ENCODE measurements at places on chromosomes 16 and 17. TPM values are rescaled to one million over a fixed set of nuclear protein-coding genes. Genes with fewer than 3 reads are reported as not detected.

- peaks cover 23% of the 10 kb centered on the region for H3K4me1 ChIP-seq
- H3K36me3 ChIP-seq, result no peaks in the 10 kb centered on the region
- no peak overlapping the region for H3K27ac ChIP-seq
- DNase-seq, result no peak
These were observed 273.0 kb downstream of the CEP112 start for GRCh38 chr17:65918916-65919315.

The TOM1L1 gene
- 2.6 TPM for total RNA-seq

GRCh38 chr16:27781981-27782880, 232.3 kb downstream of the KATNIP start:
- no peak for DNase-seq
- H3K27me3 ChIP-seq, result no peaks in the 10 kb centered on the region
- no peak overlapping the region for H3K4me3 ChIP-seq
- no peak overlapping the region for H3K27ac ChIP-seq
- H3K36me3 ChIP-seq, result no peaks in the 10 kb centered on the region
- H3K4me1 ChIP-seq, result no peaks in the 10 kb centered on the region

DNA sequence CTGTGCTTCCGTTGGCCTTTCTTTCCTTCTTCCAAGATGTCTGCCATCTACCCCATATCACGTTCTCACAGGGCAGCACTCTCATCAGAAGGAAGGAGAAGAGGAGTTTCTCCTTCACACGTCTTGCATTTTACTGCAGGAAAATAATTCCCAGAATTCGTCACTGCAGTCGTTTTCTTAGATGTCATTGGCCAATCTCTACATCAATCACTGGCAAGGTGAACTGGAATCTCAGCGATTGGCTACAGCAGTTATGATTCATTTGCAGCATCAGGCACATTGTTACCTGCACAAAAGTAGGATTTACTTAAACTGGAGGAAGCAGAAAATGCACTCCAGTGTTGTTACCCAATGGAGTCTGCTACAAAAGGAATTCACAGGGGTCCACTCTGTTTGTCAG, 277.2 kb upstream of the RBFOX1 start:
- H3K4me3 ChIP-seq, result no peak overlapping the region
- H3K27me3 ChIP-seq, result no peaks in the 10 kb centered on the region
- H3K27ac ChIP-seq, result no peak overlapping the region
- no peaks in the 10 kb centered on the region for H3K4me1 ChIP-seq

DNA sequence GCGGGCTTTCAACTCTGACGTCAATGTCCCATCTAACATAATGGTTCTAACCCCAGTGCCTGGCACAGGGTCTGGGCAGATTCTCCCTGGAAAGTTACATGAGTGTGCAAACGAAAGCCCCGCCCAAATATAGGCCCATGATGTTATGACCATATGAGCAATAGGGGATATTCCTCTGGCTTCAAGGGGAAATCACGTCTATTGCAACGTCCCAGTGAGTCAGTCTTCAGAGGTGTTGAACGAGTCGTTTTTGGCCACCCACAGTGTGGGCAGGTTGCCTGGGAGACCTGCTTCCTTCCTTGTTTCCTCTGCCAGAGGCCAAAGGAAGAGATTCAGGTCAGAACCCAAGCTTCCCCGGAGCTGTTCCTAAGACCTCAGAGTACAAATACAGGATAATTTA, 30.3 kb downstream of the PIK3R5 start:
- no peaks in the 10 kb centered on the region for H3K27me3 ChIP-seq
- peak overlapping the region; percentile 14 for H3K4me3 ChIP-seq
- peak overlapping the region; percentile 88 for H3K27ac ChIP-seq

- no peak for DNase-seq
- no peaks in the 10 kb centered on the region for H3K36me3 ChIP-seq
- H3K4me1 ChIP-seq, result peaks cover 9% of the 10 kb centered on the region
- H3K27me3 ChIP-seq, result no peaks in the 10 kb centered on the region
- no peak overlapping the region for H3K27ac ChIP-seq
- H3K4me3 ChIP-seq, result no peak overlapping the region
These were observed 179.6 kb upstream of the TNRC6C start for GRCh38 chr17:77778636-77779489.

The CAVIN1 gene
- 2.5 TPM for total RNA-seq

The CACNA1G gene
- total RNA-seq, result not detected

GRCh38 chr17:59375857-59376256, 44.4 kb downstream of the YPEL2 start:
- DNase-seq, result no peak
- H3K27ac ChIP-seq, result no peak overlapping the region
- H3K27me3 ChIP-seq, result no peaks in the 10 kb centered on the region
- no peak overlapping the region for H3K4me3 ChIP-seq
- no peaks in the 10 kb centered on the region for H3K36me3 ChIP-seq

The C17orf50 gene
- total RNA-seq, result not detected

Measured in activated CD4-positive, alpha-beta memory T cell treated with anti-CD3 and anti-CD28 coated beads for 36 hours (primary cell).